ENCODE measurements at places on chromosomes 12 and 14. TPM values are rescaled to one million over a fixed set of nuclear protein-coding genes. Genes with fewer than 3 reads are reported as not detected.

DNA sequence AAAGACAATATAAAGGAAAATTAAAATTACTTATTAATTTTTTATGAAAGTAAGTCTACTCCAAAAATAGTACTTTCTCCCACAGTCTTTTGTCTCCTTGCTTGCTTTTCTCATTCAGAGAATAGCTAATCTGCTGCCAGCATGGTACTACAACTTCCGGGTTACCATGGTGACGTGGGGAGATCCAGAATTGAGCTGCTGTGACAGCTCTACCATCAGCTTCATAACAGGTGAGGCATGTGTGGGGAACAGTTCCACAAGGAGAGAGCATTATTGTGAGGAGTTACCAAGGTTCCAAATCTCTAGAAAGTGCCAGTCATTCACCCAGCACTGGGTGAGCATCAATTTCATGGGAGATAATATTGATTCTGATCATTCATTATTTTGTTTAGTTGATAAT, 197.8 kb downstream of the PTPRO start:
- DNase-seq: no peak

DNA sequence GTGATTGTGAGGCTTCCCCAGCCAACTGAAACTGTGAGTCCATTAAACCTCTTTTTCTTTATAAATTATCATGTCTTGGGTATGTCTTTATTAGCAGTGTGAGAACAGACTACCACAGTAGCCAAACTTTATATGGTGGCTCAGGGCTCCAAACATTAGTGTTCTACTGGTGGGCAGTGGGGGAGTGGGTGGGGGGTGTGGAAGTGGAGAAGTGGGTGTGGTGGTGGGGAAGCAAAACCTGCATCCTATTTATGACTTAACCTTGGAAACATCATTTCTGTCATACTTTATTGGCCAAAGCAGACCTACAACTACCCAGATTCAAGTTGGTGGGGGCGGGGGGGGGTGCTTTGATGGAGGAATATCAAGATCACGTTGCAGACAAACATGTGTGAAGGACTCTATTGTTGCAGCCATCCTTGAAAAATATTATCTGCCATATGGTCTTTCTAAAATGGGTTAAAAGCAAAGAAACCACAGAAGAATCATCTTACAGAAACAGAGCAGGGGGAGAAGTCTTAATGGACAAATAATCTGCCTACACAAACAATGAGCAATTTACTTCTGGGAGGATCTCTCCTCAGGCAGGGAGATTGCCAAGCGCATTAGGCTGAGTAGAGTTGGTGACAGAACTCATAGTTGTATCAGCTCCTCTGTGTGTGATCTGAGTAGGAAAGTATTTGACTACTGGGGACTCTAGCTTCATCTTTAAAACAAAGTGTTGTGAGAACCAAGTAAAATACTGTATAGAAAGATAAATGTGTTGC, 1.4 kb upstream of the PWP1 start:
- DNase-seq: no peak

- no peak for DNase-seq
Observed at GRCh38 chr14:94379291-94380224, 8.8 kb downstream of the SERPINA1 start.

- no peak for DNase-seq
Observed at GRCh38 chr12:112846619-112847018, 55.1 kb downstream of the RPH3A start.

- DNase-seq: no peak
Observed at GRCh38 chr14:89320381-89321000, 96.5 kb downstream of the FOXN3 start.

DNA sequence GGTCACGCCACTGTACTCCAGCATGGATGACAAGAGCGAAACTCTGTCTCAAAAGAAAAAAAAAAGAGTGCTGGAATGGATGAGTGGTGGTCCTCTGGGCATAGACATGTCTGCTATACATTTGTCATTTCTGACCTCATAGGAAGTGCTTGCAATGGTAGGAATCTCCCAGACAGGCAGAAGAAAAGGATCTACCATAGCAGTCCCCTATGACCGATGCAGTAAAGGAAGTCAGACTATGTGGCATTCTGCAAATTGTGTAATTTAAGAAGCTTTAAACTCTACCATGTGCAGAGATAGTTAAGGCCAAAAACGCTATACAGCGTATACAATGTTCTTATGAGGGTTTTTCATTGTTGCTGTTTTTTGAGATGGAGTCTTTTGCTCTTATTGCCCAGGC, 24.7 kb upstream of the RAP1B start:
- DNase-seq: no peak

- DNase-seq: no peak
Observed at GRCh38 chr12:2190085-2190484, 137.3 kb downstream of the CACNA1C start.

DNA sequence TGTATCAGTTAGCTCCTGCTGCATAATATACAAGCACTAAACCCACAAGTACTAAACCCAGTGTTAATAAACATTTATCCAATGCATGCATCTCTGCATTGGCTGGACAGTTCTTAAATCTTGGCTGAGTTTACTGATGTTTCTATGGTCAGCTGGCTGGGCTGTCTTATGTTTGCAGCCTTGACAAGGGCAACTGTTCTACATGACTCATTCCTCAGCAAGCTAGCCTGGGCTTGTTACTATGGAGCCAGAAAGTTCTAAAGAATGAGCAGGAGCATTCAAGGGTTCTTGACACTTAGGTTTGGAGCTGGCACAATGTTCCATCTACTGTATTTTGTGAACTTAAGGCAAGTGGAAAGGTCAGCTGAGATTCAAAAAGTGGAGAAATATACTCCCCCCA, 199.1 kb downstream of the GLT1D1 start:
- no peak for DNase-seq

DNA sequence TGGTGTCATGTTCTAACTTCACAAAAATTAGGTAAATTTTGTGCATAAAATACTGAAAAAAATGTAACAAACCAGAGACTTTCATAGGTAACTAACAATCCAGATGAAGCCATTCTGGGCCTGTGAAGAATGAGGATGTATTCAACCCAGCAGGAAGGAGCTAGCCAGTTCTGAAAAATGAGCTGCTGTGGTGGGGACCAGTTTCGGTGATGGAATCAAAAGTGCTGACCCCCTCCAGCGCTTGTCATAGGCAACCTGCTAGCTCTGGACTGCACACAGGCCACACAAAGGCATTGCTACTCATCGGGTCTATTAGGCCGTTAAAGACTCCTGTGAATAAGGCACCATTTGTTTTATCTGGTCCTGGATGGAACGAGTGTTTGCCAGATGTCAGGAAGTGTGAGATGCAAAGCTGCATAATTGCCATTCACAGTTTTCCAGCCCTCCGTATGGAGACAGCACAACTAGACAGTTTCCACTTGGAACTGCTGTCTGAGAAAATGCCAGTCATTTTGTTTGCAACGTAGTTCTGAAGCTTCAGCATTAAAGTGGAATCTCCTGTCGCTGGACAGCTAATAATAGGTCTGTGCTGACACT, 3.3 kb upstream of the RIMBP2 start:
- no peak for DNase-seq

DNA sequence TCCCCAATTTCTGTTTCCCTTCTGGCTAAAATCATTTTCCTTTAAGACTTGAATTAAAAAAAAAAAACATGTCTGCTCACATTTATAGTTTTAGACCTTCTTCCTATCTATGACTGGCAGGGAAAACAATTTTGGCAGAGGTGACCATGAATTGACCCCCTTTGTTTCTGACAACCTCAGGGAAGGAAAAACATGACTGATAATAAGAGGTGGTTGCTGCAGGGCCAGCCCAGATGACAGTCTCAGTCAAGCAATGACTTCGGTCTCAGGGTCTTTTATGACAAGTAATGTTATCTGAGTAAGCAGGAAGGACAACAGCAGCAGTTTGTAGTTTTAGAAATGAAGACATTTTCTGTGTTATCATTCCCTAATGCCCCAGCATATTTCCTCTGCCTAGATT, 430.9 kb downstream of the LRIG3 start:
- no peak for DNase-seq

DNA sequence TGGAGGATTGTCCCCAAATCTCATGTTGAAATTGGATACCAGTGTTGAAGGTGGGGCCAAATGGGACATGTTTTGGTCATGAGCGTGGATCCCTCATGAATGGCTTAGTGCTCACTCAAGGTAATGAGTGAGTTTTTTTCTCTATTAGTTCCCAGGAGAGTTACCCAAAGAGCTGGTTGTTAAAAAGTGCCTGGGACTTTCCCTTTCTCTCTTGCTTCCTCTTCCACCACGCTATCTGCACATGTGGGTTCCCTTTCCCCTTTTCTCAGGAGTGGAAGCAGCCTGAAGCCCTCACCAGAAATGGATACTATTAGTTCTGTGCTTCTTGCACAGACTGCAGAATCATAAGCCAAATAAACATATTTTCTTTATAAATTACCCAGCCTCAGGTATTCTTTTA, 465.4 kb downstream of the FSCB start:
- DNase-seq: no peak

- DNase-seq: no peak
Observed at GRCh38 chr12:30913323-30913722, 13.2 kb upstream of the TSPAN11 start.

DNA sequence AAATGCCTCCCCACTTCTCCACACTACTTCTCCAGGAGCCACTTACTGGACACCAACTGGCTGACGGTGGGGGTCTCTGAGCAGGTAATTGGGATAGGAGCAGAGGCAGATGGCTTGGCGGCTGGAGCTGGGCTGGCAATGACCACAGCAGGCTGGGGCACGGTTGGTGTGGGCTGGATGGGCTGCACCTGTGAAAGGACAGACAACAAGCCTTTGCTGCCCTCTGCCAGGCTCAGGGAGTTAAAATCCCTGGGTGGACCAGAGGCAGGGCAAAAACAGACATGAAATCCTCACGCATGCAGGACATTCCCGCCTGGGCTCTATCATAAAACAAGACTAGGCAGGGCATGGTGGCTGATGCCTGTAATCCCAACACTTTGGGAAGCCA, 19.3 kb upstream of the TFCP2 start:
- DNase-seq: no peak

- DNase-seq: no peak
Observed at GRCh38 chr12:113103756-113104450, 31.7 kb downstream of the RASAL1 start.

Gene ADSS1
- 3.4 TPM for total RNA-seq

Gene CYP27B1
- total RNA-seq: 1.2 TPM

Gene CLEC12A
- 1.5 TPM for total RNA-seq

Gene ACSM4
- not detected for total RNA-seq

Gene B4GALNT3
- total RNA-seq: 26.4 TPM

Measured in esophagus squamous epithelium (tissue), 5 donors.